ENCODE measurements at places on chromosomes 1 and 21. TPM values are rescaled to one million over a fixed set of nuclear protein-coding genes. Genes with fewer than 3 reads are reported as not detected.

PBX1 gene
- total RNA-seq, result 0.17 TPM

SOD1 gene
- 286 TPM for total RNA-seq

DNA sequence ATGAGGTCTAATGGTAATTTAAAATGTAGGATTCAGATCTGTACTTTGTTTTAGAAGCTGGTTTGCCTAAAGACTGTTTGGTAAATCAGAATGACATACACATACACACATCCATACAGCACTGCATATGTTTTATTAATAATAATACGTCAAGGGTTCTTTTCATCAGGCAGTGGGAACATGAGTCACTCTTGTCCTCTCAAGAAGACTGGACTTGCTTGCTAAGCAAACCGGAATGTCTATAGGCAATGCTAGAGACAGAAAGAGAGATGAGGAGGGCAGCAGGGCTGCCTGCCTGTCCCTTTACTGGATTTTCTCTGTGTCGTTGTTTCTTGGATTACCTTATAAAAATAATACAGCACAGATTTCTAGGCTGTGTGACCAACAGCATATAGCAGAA lies 119.1 kb upstream of the GALNT2 start:
- H3K27me3 ChIP-seq, result peaks cover 11% of the 10 kb centered on the region
- H3K4me3 ChIP-seq, result no peak overlapping the region
- no peak for DNase-seq
- no peak overlapping the region for H3K27ac ChIP-seq

DNA sequence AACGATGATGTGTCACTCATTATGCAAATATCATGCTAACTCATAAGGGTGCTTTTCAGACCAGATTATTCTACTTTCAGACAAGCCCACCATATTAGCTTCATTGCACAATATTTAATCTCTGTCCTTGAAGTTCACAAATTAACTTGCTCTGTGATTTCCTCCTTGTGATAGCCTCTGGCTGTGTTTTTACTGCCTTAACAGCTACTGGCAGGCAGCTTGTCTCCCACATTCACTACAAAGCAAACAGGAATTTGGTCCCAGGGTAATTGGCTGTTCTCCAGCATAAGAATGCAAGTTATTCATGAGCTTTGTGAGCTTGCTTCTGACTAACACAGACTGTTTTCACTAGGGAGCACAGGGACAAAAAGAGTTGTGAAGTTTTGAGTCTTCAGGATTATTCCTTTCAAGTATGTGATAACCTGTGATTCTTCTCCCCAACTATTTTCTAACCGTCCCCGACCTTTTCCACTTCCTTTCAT lies 87.9 kb upstream of the HMCN1 start:
- no peak for DNase-seq
- no peaks in the 10 kb centered on the region for H3K27me3 ChIP-seq
- H3K36me3 ChIP-seq, result peaks cover 2% of the 10 kb centered on the region
- H3K27ac ChIP-seq, result no peak overlapping the region

DNA sequence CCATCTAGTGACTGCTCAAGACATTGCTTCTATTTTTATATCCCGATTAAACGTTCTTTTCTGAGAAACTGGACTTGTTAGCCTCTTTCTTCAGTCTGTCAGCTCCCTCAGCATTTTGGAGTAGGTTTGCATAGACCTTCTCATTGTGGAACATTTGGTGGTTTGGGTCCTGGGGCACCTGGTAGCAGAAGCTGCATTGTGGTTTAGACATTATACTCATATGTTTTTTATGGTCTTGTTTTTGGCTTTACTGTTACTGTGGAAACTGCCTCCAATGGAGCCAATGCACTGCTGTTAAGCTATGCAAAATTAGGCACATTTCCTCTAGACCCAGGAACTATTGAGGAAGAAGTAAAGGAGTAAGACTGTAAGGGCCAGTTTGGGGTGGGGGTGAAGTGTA lies 36.7 kb upstream of the LRRC8B start:
- no peak overlapping the region for H3K27ac ChIP-seq
- DNase-seq, result peak; percentile 45
- H3K4me1 ChIP-seq, result peaks cover 25% of the 10 kb centered on the region
- H3K36me3 ChIP-seq, result peaks cover 2% of the 10 kb centered on the region

DNA sequence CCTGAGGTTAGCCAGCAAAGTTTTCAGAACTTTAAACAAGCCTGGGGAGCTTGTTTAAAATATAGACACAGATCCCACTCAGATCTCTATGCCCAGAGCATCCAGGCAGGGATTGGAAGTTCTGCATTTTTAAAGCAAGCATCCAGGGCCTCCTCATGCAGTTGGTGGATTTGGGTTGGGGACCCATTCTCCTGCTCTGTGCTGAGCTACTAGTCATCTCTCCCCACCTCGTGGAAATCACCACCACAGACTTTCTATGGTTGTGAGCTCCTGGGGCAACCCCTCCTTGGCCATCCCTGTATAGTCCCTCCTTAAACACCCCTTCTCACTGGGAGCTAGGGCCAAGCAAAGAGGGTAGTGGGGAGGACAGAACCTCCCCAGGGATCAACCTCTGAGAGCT lies 73.5 kb upstream of the CASZ1 start:
- DNase-seq, result no peak
- H3K27me3 ChIP-seq, result peaks cover 40% of the 10 kb centered on the region
- H3K4me3 ChIP-seq, result no peak overlapping the region
- peaks cover 10% of the 10 kb centered on the region for H3K4me1 ChIP-seq

- H3K4me1 ChIP-seq, result no peaks in the 10 kb centered on the region
- H3K27me3 ChIP-seq, result peaks cover 14% of the 10 kb centered on the region
- H3K36me3 ChIP-seq, result no peaks in the 10 kb centered on the region
Measured at GRCh38 chr1:239367196-239367810, 19.1 kb upstream of the CHRM3 start.

DNA sequence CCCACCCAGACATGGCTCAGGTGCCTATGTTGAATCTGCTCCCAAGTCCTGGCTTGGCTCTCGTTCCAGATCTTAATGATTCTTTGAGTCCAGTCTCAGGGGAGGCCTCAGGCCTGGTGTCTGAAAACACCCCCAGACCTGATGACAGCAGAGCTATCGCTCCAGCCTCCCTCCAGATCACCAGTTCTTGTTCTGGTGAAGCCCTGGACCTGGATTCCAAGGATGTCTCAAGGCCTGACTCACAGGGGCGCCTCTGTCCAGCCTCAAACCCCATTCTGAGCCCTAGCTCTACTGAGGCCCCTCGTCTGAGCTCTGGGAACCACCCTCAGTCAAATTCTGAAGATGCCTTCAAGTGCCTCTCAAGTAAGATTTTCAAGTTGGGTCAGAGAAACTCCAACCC lies 11.4 kb downstream of the MROH7 start:
- H3K36me3 ChIP-seq, result no peaks in the 10 kb centered on the region
- no peak overlapping the region for H3K27ac ChIP-seq
- no peak for DNase-seq
- no peaks in the 10 kb centered on the region for H3K4me1 ChIP-seq

TOMM20 gene
- total RNA-seq, result 127 TPM

DNA sequence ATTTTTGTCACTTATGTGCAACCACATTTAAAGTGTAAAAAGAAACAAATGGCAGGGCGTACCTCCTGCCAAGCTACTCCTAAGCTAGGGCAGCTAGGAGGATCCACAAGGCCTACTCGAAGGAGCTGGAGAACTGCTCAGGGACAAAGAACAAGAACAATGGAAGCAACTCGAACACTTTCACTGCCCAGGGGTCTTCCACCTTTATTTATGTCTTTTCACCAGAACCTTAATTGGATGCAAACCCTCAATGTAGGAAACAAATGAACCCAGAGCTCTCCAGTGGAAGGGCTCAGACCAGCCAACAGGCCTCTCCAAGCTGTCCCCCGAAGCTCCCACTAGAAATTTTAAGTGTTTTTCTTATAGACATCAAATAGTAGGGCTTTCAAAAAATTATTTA lies 39.9 kb downstream of the C1orf198 start:
- no peaks in the 10 kb centered on the region for H3K4me1 ChIP-seq
- no peak for DNase-seq
- no peak overlapping the region for H3K27ac ChIP-seq
- H3K27me3 ChIP-seq, result peaks cover 6% of the 10 kb centered on the region

DNA sequence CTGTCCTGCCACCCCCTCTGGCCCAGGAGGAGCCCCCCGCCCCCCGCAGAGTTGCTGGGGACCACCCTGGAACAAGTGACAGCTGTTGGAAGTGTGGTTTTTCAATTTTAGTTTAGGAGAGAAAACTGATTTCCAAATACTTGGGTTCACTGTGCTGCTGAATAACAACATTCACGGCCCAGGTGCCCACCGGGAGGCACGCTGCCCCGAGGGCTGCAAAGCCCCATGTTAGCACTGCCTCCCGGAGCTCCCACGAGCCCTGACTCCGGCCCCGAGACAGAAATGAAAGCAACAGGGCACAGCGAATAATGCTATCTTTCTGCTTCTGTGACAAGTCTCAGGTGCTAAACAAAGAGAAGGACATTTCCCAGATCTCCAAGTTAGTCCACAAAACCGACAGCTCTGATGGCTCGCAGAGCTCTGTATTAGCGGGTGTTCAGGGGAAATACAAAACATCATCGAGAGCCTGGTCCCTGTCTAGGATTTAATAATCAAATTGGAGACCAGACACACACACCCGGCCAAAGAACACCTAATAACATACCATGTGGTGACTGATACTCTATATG lies 451.5 kb downstream of the KIF26B start:
- H3K36me3 ChIP-seq, result no peaks in the 10 kb centered on the region
- no peak for DNase-seq
- no peak overlapping the region for H3K27ac ChIP-seq
- H3K4me1 ChIP-seq, result no peaks in the 10 kb centered on the region

- no peak overlapping the region for H3K4me3 ChIP-seq
- no peak overlapping the region for H3K27ac ChIP-seq
- no peaks in the 10 kb centered on the region for H3K27me3 ChIP-seq
- no peak for DNase-seq
- peaks cover under 1% of the 10 kb centered on the region for H3K4me1 ChIP-seq
- peaks cover 4% of the 10 kb centered on the region for H3K36me3 ChIP-seq
Measured at GRCh38 chr1:246532519-246532918, 25.4 kb upstream of the SMYD3 start.

- no peak for DNase-seq
- H3K4me3 ChIP-seq, result no peak overlapping the region
- H3K4me1 ChIP-seq, result peaks cover 11% of the 10 kb centered on the region
- H3K36me3 ChIP-seq, result no peaks in the 10 kb centered on the region
- no peak overlapping the region for H3K27ac ChIP-seq
- H3K27me3 ChIP-seq, result no peaks in the 10 kb centered on the region
Measured at GRCh38 chr1:26483980-26484379, 11.7 kb downstream of the HMGN2 start.

- H3K36me3 ChIP-seq, result no peaks in the 10 kb centered on the region
- DNase-seq, result no peak
- H3K4me3 ChIP-seq, result no peak overlapping the region
- H3K27ac ChIP-seq, result no peak overlapping the region
Measured at GRCh38 chr1:158146165-158146564, 34.5 kb upstream of the CD1D start.

C1QTNF12 gene
- 3.8 TPM for total RNA-seq

- DNase-seq, result no peak
- peaks cover 2% of the 10 kb centered on the region for H3K27me3 ChIP-seq
- H3K4me1 ChIP-seq, result no peaks in the 10 kb centered on the region
- no peak overlapping the region for H3K4me3 ChIP-seq
- no peaks in the 10 kb centered on the region for H3K36me3 ChIP-seq
- no peak overlapping the region for H3K27ac ChIP-seq
Measured at GRCh38 chr1:56917356-56917755, 48.5 kb downstream of the C8B start.

TMEM269 gene
- 0.33 TPM for total RNA-seq
